Uterus (tissue), 4 donors: ENCODE measurements at places on chromosomes 1 and 21. TPM values are rescaled to one million over a fixed set of nuclear protein-coding genes. Genes with fewer than 3 reads are reported as not detected.

DNA sequence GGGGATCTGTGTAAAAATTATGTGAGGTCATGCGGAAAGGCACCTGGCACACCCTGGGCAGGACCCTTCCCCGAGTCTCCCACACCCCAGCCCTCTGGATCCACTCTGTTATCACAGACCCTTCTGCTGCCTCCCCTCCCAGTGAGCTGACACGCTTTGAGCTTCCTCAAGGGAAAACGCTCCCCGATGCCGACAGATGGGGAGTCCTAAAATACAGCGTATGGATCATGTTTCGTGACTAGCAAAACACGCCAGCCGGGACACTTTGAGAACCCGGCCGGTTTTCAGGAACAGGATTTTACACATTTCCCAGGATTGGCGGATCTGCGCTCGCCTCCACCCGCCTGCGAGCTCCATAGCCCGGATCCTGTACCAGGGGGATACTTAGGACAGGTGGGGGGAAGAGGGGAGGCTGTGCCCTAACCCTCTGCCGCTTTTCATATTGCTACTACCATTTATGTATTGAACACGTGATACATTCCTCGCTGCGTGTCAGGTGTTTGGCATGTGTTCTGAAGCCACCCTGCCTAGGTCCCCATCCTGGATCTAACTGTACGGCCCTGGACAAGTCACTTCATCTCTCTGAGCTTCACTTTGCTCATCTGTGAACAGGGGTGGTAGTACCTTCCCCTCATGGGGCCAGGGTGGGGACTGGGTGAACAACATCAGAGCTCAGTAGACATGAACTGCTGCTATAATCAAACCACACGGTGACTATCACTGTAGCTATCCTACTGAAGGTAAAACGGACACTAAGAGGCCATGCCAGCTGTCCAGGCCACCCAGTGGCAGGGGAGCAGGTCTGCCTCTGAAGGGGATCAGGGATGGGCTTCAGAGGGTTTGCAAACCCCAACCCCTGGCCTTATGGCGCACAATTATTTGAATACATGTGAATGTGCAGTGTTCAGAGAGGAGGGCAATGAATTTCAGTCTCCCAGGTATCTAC is 63.2 kb downstream of the SSBP3 start:
- H3K36me3 ChIP-seq = no peaks in the 10 kb centered on the region
- no peak overlapping the region for H3K27ac ChIP-seq
- DNase-seq = no peak

DNA sequence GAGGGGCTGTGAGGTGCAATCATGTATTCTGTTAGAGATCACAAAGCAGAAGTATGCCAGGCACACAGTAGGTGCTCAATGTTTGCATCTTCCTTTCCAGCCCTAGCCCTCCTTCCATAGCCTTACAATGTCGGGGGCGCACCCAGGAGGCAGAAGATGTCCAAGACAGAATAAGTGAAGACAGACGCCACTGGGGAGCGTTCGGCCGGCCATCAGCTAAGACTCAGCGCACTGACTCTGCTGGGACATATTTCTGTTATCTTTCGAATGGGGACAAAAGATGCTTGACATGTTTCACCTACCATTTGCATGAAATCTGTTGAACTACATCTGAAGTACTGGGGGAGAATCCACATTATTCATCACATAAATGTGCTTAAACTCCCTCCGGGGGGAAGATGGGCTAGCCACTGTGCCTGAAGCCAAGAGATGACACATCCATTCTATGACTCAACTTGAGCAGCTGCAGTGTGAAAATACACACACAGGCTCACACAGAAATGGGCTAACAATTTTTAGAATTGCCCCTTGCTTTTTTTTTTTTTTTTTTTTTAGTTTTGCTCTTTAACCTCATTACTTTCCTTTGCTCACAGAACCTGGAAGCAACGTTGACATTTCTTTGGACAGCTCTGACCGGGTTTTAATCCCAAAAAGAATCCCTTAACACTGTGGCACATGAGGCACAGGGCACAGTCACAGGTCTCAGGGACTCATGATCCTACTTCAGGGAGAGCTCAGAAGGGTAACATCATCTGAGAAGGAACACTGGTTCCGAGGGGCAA is 7.9 kb downstream of the TIAM1 start:
- no peaks in the 10 kb centered on the region for H3K27me3 ChIP-seq
- H3K4me3 ChIP-seq = no peak overlapping the region
- no peaks in the 10 kb centered on the region for H3K4me1 ChIP-seq
- DNase-seq = no peak
- H3K27ac ChIP-seq = no peak overlapping the region
- no peaks in the 10 kb centered on the region for H3K36me3 ChIP-seq

GRCh38 chr1:187933562-187934419 is 1105.0 kb downstream of the PLA2G4A start:
- H3K27me3 ChIP-seq = no peaks in the 10 kb centered on the region
- H3K36me3 ChIP-seq = no peaks in the 10 kb centered on the region
- H3K27ac ChIP-seq = no peak overlapping the region
- H3K4me1 ChIP-seq = no peaks in the 10 kb centered on the region
- DNase-seq = no peak
- H3K4me3 ChIP-seq = no peak overlapping the region

DNA sequence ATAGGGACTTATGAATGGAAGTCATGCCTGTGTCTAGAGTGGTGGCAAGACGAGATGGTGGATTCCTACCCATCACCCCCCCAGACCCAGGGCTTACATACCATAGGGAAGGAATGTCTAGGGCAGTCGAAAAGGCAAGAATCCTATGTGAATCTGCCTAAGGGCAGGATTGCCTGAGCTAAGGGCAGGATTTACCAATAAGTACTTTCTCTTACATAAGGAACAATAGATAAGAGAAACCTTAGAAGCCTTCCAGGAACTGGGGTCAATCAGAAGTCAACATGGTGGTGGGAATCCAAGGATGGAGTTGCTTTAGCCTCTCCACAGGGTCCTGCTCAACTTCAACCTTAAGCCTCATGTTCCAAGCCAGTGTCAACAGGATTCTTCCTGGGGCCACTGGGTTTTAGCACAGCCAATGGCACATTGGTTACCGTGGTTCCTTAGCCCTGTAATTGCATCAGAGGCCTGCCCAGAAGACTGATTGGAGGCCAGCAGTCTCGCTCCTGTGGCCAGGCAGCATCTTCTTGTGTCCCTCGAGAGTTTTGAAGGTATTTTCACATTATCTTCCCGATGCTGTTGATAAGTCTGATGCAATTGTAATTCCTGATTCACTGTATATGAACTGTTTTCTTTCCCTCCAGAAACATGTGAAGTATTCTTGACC is 20.7 kb downstream of the BACE2 start:
- no peak overlapping the region for H3K4me3 ChIP-seq
- no peaks in the 10 kb centered on the region for H3K27me3 ChIP-seq
- no peaks in the 10 kb centered on the region for H3K4me1 ChIP-seq
- DNase-seq = no peak
- H3K27ac ChIP-seq = no peak overlapping the region

GRCh38 chr1:82143108-82143833 is 342.5 kb downstream of the ADGRL2 start:
- DNase-seq = no peak
- no peaks in the 10 kb centered on the region for H3K36me3 ChIP-seq
- H3K27ac ChIP-seq = no peak overlapping the region
- H3K4me3 ChIP-seq = no peak overlapping the region

GRCh38 chr1:224922404-224923164 is 6.9 kb upstream of the DNAH14 start:
- H3K27me3 ChIP-seq = no peaks in the 10 kb centered on the region
- H3K36me3 ChIP-seq = no peaks in the 10 kb centered on the region
- H3K4me1 ChIP-seq = no peaks in the 10 kb centered on the region
- no peak overlapping the region for H3K27ac ChIP-seq
- H3K4me3 ChIP-seq = no peak overlapping the region

DNA sequence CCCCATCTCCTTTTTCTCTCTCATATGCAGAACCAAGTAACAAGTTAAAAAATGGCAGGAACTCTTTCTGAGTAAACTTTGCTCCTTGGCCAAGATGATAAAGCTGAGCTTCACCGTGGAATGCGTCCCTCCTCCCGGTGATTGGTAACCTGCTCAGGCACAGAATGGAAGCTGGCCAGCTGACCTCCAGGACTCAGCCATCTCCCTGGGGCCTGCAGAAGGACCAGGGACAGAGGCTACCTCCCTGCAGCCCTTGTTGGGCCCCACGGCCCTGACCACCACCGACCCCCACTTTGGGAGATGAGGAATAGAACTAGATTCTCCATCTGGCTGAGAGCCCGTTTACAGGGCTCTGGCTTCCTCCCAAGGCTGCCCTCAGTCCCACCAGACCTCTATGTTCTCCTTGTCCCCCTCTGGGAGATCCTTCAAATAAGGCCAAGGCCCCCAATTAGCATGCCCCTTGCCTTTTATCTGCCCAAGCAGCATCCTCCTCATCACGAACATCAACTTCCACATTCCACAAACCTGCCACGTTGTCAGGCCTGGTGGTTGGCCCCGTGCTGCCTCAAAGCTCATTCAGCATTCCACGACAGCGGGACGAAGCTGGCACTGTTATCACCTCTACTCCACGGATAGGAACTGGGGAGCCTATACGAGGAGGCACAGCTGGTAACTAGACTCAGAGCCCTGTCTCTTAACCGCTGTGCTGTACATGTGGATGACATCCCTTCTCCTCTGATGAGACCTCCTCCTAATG is 74.2 kb downstream of the CD34 start:
- no peaks in the 10 kb centered on the region for H3K27me3 ChIP-seq
- H3K36me3 ChIP-seq = no peaks in the 10 kb centered on the region
- no peak overlapping the region for H3K4me3 ChIP-seq
- peak overlapping the region; percentile 37 for H3K27ac ChIP-seq
- no peak for DNase-seq

DNA sequence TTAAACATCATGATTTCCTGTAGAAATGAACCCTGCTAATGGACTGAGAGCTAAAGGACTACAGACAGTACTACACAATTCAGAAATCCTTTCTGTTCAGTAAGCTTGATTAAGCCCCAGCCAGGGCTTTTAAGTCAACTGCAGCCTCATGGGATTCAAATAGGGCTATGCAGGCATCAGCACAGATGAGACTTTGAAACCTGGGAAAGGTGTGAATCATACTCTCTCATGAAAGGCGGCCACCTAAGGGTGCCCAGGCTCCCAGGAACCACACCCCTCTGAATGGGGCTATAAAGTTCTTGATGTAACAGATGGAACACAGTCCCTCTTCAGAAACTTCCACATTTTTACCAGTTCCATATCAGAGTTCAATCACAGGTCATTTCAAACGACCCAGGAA is 7.6 kb downstream of the SIPA1L2 start:
- H3K36me3 ChIP-seq = no peaks in the 10 kb centered on the region
- H3K27me3 ChIP-seq = no peaks in the 10 kb centered on the region
- H3K4me3 ChIP-seq = no peak overlapping the region

GRCh38 chr1:236535662-236536161 is 11.9 kb downstream of the LGALS8 start:
- no peaks in the 10 kb centered on the region for H3K27me3 ChIP-seq
- H3K36me3 ChIP-seq = no peaks in the 10 kb centered on the region
- no peaks in the 10 kb centered on the region for H3K4me1 ChIP-seq
- no peak overlapping the region for H3K4me3 ChIP-seq

DNA sequence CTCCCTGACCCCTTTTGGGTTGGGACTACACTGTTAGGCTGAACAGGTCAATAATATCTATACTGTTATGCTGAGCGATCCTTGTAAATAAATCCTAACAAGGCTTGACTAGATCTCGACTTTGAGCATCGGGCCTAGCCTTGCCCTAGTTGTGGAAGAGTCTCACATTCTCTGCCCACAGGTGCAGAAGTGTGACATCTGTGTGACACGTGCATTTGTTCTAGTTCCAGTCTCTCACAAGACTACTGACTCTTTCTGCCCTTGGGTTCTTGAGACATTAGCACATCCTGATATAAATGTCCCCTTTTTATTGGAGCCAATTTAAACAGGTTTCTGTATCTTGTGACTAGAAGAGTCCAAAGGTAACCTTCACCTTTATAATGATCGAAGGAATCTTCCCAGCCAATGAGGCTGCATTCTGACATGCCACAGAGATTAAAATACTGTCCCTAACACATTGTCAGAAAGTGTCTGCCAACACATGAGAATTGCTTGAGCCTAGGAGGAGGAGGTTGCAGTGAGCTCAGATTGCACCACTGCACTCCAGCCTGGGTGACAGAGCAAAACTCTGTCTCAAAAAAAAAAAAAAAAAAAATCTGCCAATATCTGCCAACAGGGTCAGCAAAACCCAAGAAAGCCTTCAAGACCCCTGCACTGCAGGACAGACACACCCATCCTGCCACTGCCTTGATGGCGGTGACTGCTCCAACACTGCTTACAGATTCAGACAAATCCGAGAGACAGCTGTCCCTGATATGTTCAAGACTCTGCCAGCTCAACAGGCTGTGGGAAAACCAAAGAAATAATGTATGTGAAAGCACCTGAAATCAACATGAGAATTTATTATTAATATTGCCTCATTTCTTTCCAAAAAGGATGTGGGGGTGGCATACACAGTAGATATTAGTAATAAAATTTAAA is 56.5 kb upstream of the PSEN2 start:
- no peak overlapping the region for H3K4me3 ChIP-seq
- peak overlapping the region; percentile 87 for H3K27ac ChIP-seq
- H3K4me1 ChIP-seq = peaks cover 11% of the 10 kb centered on the region
- H3K36me3 ChIP-seq = no peaks in the 10 kb centered on the region
- no peaks in the 10 kb centered on the region for H3K27me3 ChIP-seq
- DNase-seq = no peak

- H3K27me3 ChIP-seq = no peaks in the 10 kb centered on the region
- H3K4me3 ChIP-seq = no peak overlapping the region
- no peak overlapping the region for H3K27ac ChIP-seq
- H3K36me3 ChIP-seq = no peaks in the 10 kb centered on the region
- no peaks in the 10 kb centered on the region for H3K4me1 ChIP-seq
Measured at GRCh38 chr1:218433744-218434143, 88.6 kb downstream of the TGFB2 start.

The FCN3 gene
- total RNA-seq = 2.1 TPM

The OR2L3 gene
- total RNA-seq = 0.15 TPM

The ACTL8 gene
- total RNA-seq = not detected

The LAD1 gene
- not detected for total RNA-seq

The OVAAL gene
- not detected for total RNA-seq

The ICOSLG gene
- total RNA-seq = 5.1 TPM

The WNT2B gene
- 7.2 TPM for total RNA-seq

The ROR1 gene
- total RNA-seq = 12.0 TPM
